Umbilical cord (tissue), 2 donors: ENCODE measurements at places on chromosomes 11 and 22.

GRCh38 chr11:1193326-1194230, 29.3 kb upstream of the MUC5B start:
- DNase-seq, result no peak

DNA sequence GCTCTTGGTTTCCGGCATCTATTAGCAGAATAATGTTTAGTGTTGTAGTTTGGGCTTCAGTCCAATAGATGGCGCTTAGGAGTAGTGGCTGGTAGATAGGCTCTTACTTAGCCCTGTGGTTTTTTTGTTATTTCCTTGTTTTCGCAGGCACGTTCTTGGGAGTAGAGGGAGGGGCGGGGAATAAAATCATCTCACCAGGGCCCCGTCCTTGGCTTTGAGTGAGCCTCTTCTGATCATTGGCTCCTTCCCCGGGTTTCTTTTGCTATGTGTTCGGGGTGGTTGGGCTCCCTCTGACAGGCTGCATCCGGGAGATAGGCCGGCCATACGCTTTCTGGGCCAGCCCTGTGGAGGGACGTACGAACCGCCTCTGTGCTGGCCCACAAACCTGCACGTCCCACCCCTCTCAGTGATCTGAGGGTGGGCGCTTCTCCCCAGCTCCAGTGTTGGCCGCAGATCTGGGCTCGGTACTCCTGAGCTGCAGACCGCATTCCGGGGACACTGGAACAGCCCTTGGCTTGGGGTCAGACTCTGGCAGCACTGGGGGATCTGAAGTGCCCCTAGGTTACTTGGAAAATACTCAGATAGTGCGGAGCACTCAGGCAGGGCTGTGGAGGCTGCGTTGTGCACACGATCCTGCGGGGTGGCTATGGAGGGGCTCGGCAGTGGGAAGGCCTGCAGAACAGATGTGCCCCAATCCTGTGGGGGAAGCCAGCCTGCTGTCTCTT, 217.0 kb downstream of the DYNC2H1 start:
- DNase-seq, result peak; percentile 39

GRCh38 chr11:9565822-9566560, 7.5 kb upstream of the WEE1 start:
- DNase-seq, result peak; percentile 99

- no peak for DNase-seq
These were observed 111.5 kb downstream of the SWAP70 start for GRCh38 chr11:9775398-9775779.

GRCh38 chr11:83158965-83159901, 2.3 kb downstream of the PCF11 start:
- peak; percentile 18 for DNase-seq

GRCh38 chr11:60482361-60482760, 10.2 kb upstream of the MS4A12 start:
- no peak for DNase-seq
